ENCODE measurements at places on chromosomes 5 and 9. TPM values are rescaled to one million over a fixed set of nuclear protein-coding genes. Genes with fewer than 3 reads are reported as not detected.

GRCh38 chr5:115858396-115858795, 16.7 kb downstream of the AP3S1 start:
- no peak for DNase-seq

DNA sequence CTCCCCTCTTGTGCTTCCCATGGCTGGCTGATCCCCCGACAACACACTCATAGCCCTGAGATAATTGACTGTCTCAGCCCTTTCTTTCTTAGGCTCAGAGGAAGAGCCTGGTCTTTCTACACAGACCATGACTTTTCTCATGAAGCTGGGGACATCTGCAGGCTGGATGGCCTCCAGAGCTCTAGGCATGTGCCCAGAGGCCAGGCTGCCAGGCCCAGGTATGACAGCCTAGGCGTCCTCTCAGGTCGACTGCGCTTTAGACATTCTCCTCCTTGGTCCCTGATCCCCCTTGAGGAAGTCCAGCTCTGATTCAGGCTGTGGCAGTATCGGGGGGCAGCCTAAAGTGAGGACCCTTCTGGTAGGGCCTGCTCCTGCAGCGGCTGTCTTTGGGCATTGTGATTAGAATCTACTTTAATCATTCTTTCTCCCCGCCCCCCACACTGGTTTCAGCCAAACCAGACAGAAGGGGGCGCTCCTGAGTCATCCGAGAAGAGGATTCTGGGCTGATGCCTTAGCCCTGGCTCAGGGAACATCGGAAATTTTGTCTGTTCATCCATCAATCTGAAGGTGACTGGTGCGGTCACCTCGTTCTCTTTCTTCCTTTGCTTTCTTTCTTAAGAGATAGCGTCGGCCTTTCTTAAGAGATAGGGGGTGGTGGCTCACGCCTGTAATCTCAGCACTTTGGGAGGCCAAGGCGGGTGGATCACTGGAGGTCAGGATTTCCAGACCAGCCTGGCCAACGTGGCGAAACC, 66.5 kb upstream of the HSPA9 start:
- DNase-seq = peak; percentile 80

DNA sequence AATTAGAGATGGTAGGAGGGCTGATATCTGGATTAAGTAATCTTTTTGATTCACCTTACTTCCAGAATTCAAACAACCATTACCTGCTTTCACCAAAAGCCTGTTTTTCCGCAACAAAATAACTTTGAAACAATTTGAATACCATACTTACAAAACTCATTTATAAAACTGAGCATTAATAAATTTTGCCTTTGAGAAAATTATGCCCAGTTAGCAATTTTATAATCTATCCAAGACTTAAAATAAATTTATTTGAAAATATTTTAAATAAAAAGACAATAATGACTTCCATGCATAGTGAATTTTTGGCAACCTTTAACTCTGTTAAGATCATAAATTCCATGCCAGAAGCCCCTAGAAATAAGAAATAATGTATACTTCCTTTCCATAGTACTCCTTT, 71.3 kb upstream of the FTMT start:
- no peak for DNase-seq

DNA sequence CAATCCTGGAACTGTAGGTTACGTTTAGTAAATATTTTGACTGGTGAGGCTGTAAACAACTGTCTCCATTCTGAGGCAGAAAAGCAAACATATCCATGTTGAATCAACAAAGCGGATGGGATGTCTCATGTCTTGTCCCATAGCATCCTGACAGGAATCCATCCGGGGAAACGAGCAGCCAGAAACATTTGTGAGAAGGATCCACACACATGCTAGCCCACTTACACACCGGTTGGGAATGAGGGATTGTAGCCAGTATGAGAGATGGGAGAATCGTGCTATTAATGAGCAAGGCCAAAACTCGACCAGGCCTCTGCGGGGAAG, 117.5 kb downstream of the FSTL4 start:
- DNase-seq = no peak

- DNase-seq = no peak
These were observed 30.8 kb downstream of the HABP4 start for GRCh38 chr9:96480736-96481135.

DNA sequence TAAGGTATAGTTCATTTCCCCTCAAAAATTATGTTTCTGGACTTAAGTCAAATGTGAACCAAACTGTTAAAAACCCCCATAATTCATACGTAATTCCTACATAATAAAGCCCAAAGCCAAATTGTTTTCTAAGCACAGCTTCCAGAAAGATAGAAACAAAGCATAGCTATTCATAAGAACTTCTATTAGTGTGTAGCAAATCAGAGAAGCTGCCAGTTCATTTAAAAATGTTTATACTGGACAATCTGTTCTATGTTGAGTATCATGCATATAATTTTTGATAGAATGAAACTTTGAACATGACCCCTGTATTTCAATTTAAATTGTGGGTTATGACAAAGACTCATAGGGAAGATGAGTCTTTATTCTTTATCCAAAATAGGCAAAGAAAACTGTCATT, 119.0 kb upstream of the TXNDC8 start:
- no peak for DNase-seq

DNA sequence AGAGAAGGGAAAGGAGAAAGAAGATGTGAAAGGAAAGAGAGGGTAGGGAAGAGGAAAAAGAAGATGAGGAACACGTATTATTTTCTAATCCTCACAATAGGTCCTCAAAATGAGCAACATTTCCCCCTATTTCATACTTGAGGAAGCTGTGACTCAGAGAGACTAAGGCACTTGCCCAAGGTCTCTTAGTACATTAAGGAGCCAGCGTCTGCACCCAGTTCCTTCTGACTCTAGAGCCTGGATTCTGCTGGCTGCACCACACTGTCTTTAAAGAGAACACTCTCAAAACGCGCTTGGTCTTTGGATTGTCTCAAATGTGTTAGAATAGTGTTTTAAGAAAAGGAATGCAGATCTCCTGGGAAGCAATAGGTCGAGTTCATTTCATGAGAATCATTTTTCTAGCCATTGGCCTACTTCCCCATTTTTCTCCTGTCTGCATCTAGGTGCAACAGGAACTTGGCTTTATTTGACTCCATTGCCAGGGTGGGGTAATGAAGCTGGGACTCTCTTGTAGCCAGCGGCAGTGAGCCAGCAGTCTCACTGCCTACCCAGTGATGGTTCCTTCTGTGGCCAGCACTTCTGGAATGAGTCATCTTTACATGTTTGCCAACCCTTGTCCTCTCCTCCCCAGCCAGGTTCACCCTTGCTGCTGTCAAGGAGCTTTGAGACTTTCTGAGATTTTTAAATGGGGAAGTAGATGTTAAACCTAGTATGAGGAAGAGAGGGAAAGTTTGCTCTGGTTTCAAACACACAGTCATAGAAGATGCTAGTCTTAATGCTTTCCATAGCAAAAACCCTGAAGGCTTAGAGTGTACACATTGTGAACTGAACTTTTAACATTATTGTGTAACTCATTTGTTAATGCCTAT, 82.7 kb downstream of the DOCK8 start:
- DNase-seq = no peak

DNA sequence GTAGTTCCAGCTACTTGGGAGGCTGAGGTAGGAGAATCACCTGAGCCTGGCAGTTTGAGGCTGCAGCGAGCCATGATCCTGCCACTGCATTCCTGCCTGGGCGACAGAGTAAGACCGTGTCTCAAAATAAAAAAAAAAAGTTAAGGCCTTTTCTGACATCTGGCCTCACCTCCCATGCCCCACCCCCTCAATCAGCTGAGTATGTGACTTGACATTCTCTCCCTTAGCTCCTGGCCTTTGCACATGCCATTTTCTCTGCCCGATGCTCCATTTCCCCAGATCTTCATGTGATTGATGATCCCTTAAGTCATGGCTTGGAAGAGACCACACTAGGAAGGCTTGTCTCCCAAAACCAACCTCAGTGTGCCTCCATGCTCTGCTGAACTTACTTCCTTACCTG, 17.7 kb upstream of the TCOF1 start:
- DNase-seq = no peak

DNA sequence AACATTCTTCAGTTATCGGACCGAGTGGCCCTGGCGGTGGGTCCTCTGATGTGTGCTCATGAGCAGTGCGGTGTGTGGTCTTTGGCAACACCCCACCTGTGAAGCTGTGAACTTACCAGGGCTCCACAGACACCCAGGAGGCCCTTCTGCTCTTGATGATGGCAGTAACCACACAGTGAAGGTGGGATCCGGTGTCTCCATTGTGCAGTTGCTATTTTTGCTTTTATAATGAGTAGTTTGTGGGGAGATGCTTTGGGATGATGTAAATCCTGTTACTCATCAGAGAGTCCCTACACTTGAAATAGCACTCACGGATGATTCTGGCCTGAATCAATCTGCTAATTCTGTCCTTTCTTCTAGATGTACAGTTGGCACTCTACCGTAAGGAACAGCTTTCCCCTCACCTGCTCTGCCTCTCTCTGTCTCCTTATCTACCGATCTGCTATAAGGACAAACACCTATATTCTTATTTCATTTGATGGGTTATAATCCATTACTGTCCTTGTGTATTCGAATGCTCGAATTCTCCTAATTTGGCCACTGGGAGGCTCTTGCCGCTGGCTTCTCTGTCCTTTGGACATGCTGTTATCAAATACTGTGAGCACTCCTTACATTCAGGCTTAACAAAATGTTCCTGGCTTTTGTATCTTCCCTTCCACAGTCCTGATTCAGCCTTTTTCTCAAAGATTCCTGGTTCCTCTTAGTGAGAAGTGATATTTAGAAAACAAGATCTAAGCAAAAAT, 20.2 kb downstream of the ATPSCKMT start:
- no peak for DNase-seq

DNA sequence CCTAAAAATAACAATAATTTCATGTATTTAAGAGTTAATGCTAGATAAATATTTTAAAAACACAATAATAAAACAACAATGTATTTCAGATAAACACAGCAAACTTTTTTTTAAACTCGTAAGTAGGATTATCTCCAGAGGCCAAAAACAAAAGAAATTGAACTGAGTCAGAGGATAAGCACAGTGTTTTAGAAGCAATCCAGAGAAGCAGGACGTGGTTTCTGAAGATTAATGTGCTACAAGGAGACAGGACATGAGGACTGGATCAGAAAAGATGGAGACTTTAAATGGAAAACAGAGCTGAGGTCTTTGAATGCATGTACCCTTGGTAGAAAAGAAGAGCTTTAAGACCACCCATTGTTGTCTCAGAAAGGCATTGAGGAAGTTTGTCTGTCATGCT, 491.2 kb upstream of the TLE4 start:
- DNase-seq = no peak

DNA sequence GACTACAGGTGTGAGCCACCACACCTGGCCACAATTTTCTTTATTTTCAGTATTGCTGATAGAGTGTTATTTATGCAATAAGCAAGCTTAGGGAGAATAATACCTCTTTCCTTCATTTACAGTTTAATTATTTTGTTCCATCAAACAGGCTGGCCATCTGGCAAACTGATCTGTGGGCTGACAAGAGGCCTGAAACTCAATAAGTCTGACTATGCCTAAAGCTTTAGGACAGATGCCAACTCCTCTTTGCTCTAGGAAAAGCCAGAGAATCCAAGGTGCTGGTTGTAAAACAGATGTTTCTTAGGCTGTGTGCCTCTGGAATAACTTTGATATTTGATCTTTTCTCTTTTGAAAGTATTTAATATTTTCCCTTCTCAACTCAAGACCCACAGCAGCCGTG, 98.4 kb downstream of the TARS1 start:
- no peak for DNase-seq

GRCh38 chr5:36733183-36733582, 126.8 kb downstream of the SLC1A3 start:
- DNase-seq = no peak

DNA sequence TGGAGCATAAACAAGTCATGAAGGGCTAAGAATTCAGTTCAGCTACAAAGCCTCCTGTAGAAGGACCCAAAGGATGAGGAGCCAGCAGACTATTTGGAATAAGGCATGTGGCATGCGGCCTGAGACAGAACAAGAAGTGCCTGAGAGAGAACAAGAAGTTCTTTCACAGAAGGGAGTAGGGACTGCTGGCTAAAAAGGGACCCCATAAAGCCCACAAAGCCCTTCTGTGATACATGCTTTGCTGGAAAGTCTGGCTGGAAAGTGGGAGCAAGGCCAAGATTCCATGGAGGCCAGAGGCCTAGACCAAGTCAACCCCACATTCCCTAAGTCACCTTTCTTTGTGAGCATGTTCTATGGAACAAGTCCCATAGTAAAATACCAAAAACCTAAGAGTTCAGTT, 35.9 kb upstream of the UBAP2 start:
- DNase-seq = no peak

- no peak for DNase-seq
These were observed 95.7 kb upstream of the EFNA5 start for GRCh38 chr5:107766439-107766838.

DNA sequence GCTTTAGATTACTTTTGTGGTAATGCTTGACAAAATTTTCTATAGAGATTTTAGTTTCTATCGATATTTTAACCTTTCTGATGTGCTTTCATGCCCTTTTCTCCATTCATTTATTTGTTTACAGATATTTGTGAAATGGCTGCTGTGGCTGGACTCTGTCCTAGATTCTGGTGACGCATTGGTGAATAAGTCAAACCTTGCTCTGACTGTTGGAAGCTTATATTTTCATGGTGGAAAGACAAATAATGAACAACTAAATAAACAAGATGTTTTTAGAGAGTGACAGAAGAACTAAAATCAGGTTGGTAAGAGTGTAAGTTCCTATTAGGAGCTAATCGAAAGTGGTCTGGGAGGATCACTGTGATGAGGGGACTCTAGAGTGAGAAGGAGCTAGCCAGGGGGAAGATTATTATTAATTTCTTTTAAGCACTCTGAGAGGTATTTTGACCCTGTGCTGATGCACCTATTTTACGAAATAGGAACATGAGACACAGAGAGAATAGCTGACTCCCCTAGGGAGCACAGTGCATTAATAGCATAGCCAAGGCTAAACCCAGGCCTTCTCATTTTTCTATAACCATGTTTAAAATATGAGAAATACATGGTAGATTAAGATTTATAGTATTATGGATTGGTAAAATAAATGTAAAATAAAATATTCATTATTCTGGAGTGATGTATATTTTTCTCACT, 411.9 kb upstream of the ARRDC3 start:
- DNase-seq = no peak

AJM1 gene
- total RNA-seq = 4.0 TPM

PARP8 gene
- 100 TPM for total RNA-seq

FCN1 gene
- not detected for total RNA-seq

KIAA1958 gene
- 6.8 TPM for total RNA-seq

RECK gene
- 7.0 TPM for total RNA-seq

IL5 gene
- 0.33 TPM for total RNA-seq

C1QTNF2 gene
- not detected for total RNA-seq

LHX6 gene
- not detected for total RNA-seq

PLPP7 gene
- total RNA-seq = not detected

NOP16 gene
- 29.1 TPM for total RNA-seq

GPRIN1 gene
- 2.5 TPM for total RNA-seq

BAAT gene
- 0.07 TPM for total RNA-seq

SLC34A3 gene
- not detected for total RNA-seq

PCDHA1 gene
- not detected for total RNA-seq

NINJ1 gene
- total RNA-seq = 29.9 TPM

Measured in activated CD4-positive, alpha-beta T cell treated with anti-CD3 and anti-CD28 coated beads, Interleukin-2, amount 10 ng/mL, durations not matched to agents 7 days and 5 days (primary cell).